NCI-H69 (cell line): ENCODE measurements at places on chromosomes 1 and 21.

GRCh38 chr1:185156288-185156853 lies 382 bp downstream of the TRMT1L start:
- no peak for DNase-seq

- DNase-seq: no peak
Observed at GRCh38 chr1:187481581-187482148, 652.9 kb downstream of the PLA2G4A start.

DNA sequence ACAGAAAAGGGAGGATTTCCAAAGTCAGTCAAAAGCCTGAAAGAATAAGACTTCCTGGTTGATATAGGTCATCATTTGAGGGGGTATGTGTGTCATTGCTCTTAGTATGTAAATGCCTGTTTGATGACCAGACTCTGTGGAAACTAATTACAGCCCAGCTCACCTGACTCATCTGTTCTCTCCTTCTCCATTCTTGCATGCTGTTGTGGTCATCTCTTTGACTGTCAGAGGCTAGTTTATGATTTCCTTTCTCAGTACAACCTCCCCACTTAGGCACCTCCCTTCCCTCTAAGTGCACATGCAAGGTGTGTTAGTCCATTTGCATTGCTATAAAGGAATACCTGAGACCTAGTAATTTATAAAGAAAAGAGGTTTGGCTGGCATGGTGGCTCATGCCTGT lies 2.4 kb upstream of the C1orf116 start:
- peak; percentile 82 for DNase-seq

DNA sequence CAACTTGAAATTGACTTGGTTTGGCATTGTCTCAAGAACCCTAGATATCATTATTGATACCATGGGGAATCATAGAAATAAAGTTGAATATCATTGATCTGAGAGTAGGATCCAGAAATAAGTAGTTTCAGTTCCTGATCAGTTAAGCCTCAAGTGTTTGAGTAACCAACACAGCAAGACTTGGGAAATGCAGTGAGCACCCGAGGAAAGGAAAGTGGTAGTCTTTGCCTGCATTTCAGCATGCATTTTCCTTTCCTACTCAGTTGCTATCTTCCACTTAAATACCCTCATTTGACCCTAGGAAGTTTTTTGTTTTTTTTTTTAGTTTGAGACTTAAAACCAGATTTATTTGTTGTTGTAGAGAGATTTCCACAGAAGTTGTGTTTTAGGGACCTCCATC lies 18.9 kb downstream of the CLEC20A start:
- DNase-seq: no peak

- DNase-seq: no peak
Observed at GRCh38 chr1:67213948-67214347, 47.7 kb downstream of the IL23R start.

DNA sequence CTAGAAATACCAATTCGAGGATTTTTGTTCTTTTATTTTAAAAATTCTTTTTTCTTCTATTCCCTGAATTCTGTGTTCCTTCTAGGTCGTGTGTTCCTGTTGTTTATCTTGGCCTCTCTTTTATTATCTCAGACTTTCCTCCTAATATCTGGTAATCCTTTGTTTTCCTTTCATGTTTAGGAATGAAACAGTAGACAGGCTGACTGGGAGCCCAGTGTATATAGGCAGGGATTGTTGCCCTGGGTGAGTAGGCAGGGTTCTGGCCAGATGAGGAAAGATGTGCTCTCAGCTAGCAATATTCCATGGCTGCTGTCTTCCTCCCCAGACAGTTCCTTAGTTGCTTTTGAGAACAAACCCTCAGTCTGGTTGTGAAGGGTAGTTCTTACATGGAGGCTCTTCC lies 161.8 kb upstream of the PDE4B start:
- no peak for DNase-seq

GRCh38 chr1:202625416-202626360 lies 84.6 kb downstream of the SYT2 start:
- DNase-seq: peak; percentile 82

- no peak for DNase-seq
Observed at GRCh38 chr1:229093609-229094336, 177.1 kb upstream of the RAB4A start.

- DNase-seq: no peak
Observed at GRCh38 chr1:247415423-247416361, at the start of gene NLRP3. NLRP3 (plus strand) TSS chr1:247416173; CDS start chr1:247418801, 2,628 bp downstream.
